Thoracic aorta (tissue), 2 donors: ENCODE measurements at places on chromosomes 11 and 22.

GRCh38 chr11:16081382-16082094 is 274.8 kb downstream of the SOX6 start:
- no peak for DNase-seq

DNA sequence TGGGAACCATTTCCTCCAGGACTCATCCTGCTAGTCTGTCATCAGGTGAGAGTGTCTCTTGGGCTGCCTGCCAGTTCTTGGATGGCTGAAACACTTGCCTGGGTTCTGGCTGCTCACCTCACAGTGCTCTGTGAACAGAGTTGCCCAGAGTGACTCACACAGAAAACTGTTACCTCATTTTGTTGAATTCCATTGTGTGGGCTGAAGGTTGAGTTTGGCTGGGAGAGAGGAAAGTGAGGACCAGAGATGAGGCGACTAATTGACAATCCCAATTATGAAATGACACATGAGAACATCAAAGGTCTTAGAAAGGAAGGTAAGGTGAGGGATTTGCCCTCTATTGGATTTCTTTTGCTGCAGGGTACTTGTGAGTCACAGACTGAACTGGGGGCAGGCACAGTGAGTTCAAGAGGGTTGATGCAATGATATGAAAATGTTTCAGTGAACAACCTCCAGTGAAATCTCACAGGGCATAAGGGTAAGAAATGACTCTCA is 20.2 kb upstream of the CALCB start:
- DNase-seq, result no peak

DNA sequence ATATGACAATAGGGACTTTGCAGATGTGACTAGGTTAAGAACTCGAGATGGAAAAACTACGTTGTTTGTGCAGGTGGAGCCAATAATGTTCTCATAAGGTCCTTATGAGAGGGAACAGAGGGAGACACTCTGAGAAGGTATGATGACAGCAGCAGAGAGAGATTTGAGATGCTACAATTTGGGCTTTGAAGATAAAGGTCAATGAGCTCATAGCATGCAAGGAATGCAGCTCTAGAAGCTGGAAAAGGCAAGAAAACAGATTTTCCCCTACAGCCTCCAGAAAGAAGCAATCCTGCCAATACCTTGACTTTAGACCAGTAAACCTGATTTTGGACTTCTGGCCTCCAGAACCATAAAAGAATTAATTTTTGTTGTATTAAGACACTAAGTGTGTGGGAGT is 21.1 kb downstream of the FAM76B start:
- no peak for DNase-seq

- no peak for DNase-seq
These were observed 27.9 kb downstream of the EXPH5 start for GRCh38 chr11:108565653-108566052.

DNA sequence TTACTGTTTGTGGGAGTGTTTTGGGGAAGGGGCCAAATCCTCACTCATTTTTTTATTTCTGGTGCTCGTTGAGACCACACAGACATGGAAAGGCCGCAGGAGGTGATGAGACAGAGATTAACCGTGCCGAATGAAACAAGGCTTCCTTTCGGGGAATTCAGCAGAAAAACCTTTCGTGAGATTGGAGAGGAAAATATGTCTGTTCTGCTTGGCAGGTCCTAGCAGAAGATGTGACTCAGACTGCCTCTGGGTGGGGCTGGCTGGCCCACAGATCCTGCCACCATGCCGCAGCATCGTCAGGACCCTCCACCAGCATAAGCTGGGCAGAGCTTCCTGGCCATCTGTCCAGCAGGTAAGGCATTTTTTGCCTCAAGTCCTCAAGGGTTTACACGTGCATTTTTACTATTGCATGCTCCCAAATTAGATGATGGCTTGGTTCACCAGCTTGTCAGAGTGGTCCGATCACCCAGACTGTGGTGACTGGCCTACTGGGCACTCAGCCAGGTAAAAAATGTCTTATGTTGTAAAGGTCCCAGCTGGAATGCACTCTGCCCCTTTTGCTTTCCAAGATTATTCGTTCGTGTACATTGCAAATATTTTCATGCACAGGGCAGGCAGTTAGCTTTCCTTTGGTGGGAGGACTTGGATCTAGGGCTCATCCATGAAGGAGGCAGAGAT is 1.5 kb downstream of the DDB2 start:
- DNase-seq, result peak; percentile 55
